ENCODE measurements at places on chromosomes 4 and X.

- no peak for DNase-seq
These were observed 529 bp upstream of the UBA6 start for GRCh38 chr4:67701517-67701850.

- no peak for DNase-seq
These were observed 202.2 kb upstream of the ETNPPL start for GRCh38 chr4:108965016-108965415.

- no peak for DNase-seq
These were observed 178.2 kb upstream of the FAT1 start for GRCh38 chr4:186901850-186902249.

GRCh38 chr4:52407545-52407944, 251.6 kb downstream of the USP46 start:
- DNase-seq = no peak

GRCh38 chr4:27129871-27130366, 269.3 kb downstream of the STIM2 start:
- no peak for DNase-seq

DNA sequence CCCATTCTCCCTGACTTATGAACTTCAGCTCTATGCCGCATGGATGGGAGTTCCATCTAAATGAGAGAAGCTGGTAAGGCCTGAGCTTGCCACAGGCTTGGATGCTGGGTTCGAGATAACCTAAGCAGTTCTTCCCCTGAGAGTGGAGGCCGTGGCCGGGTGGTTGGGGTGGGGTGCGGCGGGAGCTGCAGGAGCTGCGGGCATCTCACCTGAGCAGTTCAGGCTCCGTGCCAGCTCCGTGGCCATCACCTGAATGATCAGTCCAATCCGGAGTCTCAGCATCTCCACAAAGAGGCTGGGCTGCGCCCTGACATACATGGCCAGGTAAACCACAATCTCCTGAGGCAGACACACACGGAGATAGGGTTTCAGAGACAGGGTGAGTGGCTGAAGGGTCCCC, 77.6 kb downstream of the PHKA2 start:
- no peak for DNase-seq

- no peak for DNase-seq
These were observed 23.7 kb downstream of the SMPX start for GRCh38 chrX:21734175-21734574.

- no peak for DNase-seq
These were observed 139.4 kb upstream of the BOD1L1 start for GRCh38 chr4:13766761-13767540.

DNA sequence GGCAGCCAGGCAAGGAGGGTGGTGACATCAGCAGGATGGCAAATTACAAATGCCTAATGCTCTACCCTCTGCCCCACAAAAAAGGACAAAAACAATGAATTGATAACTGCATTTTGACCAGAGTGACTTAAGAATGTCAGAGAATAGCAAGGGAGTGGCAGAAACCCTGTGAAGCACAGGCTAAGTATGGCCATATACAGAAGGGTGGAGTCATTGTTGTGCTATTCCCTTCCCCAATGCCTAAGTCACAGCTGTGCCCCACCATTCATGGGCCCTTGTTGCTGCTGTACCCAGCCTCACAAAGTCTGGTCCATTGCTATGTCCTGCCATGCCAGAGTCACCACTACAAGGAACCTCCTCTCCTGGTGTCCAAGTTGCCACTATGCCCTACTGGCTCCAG, 123.1 kb downstream of the NEK1 start:
- DNase-seq = no peak

DNA sequence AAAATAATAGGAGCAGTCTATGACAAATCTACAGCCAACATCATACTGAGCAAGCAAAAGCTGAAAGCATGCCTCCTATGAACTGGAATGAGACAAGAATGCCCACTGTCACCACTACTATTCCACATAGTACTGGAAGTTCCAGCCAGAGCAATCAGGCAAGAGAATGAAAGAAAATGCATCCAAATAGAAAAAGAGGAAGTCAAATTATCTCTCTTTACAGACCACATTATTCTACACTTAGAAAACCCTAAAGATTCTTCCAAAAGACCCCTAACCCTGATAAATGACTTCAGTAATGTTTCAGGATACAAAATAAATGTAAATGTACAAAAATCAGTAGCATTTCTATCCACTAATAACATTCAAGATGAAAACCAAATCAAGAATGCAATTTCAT, 249.0 kb downstream of the STK32B start:
- DNase-seq = no peak
